ENCODE measurements at places on chromosomes 6 and 20.

DNA sequence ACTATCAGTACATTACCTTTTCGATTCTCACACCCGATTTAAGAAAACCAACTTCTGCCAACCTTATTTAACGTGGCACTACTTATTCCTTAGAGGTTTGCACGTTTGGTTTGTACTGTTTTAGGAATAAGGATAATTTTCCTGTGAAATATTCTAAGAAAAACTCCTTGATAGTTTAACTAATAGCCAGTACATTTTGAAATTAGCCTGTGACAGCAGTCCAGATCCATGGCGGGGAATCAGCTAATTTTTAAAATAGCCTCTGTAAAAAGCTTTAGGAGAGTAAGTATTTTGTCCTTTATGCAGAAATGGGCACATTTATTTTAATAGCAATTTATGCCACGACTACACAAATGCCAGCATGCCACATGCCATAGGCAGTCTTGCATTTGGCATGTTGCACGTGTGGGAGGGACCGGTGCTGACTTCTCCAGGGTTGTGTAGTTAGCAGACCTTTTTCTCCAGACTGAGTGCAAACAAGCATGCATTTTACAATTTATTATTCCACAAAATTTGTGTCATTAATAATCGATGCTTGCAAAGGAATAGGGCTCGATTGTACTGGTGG, 6.2 kb downstream of the FOXC1 start:
- no peak for DNase-seq

- no peak for DNase-seq
These were observed 237.9 kb downstream of the LRFN2 start for GRCh38 chr6:40349123-40349900.

DNA sequence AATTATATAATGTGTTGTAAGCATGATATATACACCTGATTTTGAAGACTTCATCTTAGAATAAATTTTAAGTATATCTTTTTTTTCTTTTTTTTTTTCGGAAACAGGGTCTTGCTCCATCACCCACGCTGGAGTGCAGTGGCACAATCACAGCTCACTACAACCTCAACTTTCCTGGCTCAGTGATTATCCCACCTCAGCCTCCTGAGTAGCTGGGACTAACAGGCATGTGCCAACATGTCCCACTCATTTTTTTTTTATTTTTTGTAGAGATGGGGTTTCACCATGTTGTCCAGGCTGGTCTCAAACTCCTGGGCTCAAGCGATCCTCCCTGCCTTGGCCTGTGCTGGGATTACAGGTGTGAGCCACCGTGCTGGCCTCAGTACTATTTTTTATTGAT, 17.1 kb downstream of the VPS52 start:
- no peak for DNase-seq

- DNase-seq, result no peak
These were observed 21.6 kb downstream of the SASH1 start for GRCh38 chr6:148364056-148364824.

- DNase-seq, result no peak
These were observed 254.0 kb downstream of the CD83 start for GRCh38 chr6:14371530-14371929.

DNA sequence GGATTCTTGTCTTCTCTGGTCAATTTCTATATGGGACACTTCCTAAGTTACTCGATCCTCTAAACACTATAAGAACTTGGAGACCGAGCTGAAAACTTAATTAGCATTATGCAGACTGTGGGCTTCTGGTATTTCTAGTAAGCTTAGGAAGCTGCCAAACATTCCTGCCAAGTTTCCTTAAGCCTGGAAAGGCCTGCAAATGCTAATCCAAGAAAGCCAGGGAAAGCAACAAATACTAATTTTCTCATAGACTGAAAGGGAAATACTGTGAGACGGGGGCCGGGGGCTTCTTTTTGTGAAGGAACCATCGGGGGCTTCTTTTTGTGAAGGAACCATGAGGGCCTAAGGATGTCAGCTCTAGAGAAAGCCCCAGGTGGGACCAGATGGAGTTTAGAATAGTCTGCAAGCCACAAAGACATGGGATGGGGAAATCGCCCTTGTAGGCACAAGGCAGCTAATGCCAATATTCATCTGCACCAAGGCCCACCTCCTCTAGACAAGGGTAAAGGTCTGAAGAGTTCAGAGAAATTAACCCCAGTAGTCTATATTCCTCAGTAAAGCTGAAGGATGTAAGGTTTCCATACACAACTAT, 332.4 kb upstream of the PRDM1 start:
- DNase-seq, result no peak

DNA sequence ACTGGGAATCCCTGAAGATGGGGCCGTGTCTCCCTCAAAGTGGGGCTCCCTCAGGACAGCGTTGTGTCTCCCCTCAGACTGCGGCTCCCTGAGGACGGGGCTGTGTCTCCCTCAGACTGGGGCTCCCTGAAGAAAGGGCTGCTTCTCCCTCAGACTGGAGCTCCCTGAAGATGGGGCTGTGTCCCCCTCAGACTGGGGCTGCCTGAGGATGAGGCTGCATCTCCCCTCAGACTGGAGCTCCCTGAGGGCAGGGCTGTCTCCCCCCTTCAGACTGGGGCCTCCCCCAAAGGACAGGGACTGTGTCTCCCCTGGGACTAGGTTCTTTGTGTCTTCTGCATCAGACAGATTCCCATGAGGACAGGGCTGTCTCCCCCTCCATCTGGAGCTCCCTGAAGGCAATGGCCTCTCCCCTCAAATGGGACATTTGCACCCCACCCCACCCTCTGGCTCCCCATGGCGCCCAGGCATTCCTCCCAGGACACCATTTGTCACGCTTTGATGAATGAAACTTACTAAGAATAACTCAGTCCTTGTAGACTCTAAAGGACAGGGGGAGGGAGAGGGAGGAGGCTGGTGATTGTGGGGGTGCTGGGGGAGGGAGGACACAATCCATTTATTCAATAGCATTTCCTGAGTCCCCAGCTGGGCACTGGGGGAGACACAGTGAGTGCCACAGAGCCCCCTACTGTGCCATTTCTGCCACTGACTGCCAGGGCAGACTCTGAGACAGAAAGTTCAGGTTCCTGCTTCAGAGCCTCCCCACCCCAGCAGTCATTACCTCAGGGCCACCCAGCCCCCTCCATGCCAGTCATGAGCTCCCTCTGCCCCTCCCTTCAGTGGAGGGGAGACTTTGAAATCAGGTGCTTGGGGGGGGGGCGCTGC, 122.4 kb downstream of the MRPL14 start:
- DNase-seq, result no peak

DNA sequence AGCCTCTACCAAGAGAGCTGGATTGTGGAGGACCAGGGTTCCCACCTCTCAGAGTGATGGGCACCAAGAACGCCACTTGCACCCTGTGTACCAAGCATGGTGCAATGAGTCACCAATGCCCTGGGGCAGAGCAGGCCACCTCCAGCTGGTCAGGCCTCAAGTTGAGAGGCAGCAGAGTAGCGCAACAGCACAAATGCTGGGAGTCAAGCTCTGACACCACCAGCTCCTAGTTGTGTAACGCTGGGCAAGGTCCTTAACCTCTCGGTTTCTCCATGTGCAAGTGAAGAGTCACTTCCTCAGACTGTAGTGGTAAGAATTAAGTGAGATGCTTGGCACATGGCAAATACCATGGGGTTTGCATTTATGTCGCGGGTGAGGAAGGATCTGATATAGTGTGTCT, 25.6 kb downstream of the GFOD1 start:
- no peak for DNase-seq

DNA sequence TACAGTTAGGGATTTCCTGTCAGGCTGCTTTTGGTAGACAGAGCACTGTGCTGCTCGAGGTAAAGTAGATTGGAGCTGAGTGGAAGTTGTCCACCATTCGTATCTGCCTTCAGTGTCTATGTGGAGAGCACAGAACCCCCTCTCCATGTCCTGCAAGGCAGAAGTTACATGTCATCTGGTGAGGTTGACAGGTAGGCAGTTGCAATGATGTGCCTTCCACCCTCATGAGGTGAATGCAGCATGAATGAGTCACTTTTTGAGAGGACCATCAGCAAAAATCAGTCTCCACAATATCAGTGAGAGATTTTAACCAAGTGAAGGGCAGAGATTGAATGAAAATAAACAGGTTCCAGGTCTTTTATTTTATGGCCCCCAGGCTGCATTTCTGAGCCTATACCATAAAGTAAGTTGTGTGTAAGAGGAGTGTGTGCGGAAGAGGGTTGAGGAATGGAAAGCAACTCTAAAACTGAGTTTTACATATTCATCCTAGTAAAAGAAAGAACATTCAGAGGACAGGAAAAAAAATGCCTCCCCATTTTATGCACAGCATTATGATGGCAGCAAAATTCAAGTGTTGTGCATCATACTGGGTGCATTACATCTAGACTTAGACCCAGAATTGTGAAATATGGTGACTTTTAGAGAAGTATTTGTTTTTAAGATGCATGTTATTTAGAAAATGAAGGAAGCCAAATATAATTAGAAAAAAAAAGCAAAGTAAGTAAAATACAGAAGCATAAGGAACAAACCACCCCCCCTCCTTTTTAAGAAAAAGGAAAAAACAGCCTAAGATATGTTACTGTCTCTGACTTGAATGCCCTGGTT, 15.8 kb downstream of the TRAPPC3L start:
- DNase-seq, result no peak

DNA sequence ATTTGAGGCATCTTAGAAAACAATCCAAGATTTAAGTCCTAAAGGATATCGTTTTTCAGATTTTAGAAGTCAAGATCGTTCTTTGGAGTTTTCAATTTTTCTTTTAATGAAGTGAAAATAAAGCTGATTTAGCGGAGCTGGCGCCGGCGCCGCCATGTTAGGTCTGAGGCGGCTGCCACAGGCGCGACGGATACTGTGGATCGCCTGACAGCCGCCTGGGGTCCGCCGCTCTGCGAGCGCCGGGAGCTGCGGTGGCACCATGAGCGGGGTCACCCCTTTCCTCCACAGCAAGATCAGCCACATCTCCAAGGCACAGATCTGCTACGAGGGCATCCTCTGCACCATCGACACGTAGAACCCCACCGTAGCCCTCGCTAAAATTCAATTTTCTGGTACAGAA, 247.2 kb downstream of the GJA1 start:
- DNase-seq, result no peak

GRCh38 chr6:2951728-2952127, 19.6 kb downstream of the SERPINB6 start:
- DNase-seq, result no peak

DNA sequence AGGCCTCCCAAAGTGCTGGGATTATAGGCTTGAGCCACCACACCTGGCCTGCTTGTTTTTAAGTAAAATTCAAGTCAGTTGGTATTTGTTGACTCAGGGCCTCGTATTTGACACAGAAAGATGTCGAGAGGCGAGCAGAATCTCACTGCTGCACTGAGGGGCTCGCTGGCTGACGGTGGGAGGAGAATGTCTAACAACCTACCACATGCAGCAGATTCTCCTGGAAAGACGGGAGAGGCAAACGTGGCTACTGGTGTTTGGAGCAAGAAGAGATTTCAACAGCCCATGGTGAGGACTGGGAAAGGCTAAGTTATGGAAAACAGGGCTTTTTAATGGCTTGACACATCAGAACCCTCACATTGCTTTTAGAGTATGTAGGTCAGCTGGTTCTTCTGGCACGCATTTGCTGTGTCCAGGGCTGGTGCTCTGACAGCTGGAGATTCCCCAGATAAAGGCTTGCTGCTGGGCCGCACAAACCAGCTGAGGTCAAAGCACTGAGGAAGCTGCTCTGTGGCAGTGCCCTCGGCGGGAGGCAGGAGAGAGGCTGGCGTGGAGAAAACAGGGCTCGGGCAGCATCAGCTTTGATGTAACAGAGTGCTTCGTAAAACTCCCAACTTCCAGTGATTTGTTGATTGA, 84.2 kb upstream of the FRMD1 start:
- no peak for DNase-seq

Measured in epithelial cell of proximal tubule (primary cell).